ENCODE measurements at places on chromosomes 12 and 14.

- peak; percentile 73 for DNase-seq
These were observed 40.9 kb upstream of the SMUG1 start for GRCh38 chr12:54229624-54230212.

DNA sequence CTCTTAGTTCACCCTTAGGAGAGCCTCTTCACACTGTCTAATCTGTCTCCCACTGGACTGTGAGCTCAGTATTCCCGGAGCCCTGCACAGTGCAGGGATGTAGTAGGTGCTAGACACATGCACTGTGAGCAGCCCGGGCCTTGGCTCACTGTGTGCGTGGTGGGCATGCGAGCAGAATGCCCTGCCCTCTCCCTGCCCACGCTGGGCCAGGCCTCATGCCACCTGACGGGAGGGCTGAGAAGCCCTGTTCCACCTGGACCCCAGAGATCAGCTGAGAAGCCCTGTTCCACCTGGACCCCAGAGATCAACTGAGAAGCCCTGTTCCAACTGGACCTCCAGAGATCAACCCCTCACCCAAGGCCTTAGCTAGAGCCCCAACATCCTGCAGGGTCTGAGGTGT lies 10.9 kb downstream of the RPS6KL1 start:
- DNase-seq, result no peak

DNA sequence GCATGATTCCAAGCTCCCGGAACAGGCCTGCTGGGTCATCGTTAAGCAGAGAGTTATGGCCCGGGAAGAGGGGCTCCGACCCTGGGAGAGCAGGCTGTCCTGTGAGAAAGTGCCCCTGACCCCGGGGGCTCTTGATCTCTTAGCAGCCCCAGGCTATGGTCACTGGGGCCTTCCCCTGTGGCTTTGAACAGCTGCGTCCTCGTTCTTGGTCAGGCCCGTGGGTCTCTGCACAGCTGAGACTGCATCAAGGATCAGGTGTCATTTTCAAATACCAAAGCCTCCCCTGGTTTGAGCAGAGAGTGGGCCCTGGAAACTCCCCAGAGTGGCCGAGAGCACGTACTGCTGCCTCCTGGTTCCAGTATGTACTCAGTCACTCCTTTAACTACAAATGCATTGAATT lies 114.8 kb downstream of the ESRRB start:
- no peak for DNase-seq

DNA sequence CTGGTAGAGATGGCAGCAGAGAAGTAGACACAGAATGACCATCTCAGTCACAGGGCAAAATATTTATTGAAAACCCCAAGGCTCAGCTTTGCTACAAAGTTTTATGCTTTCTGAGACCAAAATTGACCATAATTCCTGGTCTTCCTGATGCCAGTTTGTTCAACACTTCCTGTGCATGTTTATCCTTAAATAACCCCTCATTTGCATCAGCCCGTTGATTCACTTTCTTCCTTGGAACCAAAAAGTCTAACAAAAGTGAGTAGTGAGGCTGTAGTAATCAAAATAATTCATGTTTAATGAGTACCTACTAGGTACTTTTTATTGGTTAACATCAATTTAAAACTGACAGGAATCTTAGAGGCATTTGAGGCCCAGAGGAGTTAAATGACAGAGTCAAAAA lies 51.7 kb downstream of the TRHDE start:
- no peak for DNase-seq

GRCh38 chr12:80226576-80226975 lies 127.2 kb downstream of the OTOGL start:
- peak; percentile 30 for DNase-seq

- DNase-seq, result no peak
These were observed 71.3 kb upstream of the SCN8A start for GRCh38 chr12:51519755-51520154.

All from H4 (cell line).